T1000 (cell line): ENCODE measurements at places on chromosomes 6 and 20.

- DNase-seq: no peak
Measured at GRCh38 chr20:5674176-5674660, 76.0 kb upstream of the SHLD1 start.

DNA sequence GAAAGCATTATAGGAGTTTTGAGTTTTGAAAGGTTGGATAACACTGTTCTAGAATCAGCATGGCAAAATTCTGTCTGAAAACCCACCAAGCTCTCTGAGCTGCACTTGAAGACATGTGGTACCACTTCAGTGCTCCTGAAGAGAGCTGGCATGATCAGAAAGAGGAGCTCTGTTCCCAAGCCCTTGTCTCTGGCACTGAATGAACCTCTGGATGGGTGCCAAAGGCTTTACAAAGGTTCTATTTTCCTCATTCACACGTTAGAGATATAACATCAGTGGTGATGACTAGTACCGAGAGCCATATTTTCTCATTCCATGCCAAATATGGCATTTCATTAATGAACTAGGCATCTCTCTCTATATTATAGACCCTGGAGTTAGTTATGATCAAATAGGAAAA is 301.8 kb upstream of the ID4 start:
- DNase-seq: no peak

- no peak for DNase-seq
Measured at GRCh38 chr6:53309059-53309900, 39.5 kb downstream of the ELOVL5 start.

GRCh38 chr20:20317621-20318364 is 50.1 kb upstream of the INSM1 start:
- DNase-seq: no peak

GRCh38 chr6:130778946-130779657 is 48.1 kb upstream of the SMLR1 start:
- no peak for DNase-seq

- no peak for DNase-seq
Measured at GRCh38 chr6:20056350-20056992, 155.8 kb downstream of the MBOAT1 start.

DNA sequence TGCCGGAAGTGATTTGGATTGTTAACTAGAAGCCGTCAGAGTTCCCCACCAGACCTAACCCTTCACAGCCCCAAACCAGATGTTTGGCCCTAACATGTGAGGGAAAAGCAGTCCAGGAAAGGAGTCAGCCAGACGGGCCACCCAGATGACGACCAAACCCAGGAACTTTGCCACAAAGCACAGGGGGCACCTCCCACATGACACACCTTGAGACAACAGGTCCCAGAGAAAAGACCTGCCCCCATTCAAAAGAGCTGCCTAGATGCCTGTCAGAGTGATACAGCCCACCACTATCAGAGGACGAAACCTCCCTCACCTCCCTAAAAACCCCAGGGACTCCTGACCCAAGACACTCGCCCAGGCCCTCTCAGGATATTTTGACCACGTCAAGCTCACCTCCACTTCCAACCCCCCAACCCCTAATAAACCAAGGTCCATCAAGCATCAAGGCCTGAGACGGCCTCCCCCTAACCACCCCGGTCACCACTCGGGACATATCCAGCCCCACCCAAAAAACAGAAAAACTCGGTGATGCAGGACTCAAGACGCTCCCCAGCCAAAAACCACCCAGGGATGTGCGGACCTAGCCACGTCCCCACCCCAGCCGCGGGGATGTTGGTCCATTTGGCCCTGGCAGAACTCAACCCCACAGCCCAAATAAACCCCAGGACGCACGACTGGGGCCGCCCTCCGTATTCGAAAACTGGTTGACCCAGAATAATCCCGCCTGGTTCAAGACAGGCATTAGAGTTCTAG is 662 bp downstream of the ZNF343 start:
- no peak for DNase-seq

DNA sequence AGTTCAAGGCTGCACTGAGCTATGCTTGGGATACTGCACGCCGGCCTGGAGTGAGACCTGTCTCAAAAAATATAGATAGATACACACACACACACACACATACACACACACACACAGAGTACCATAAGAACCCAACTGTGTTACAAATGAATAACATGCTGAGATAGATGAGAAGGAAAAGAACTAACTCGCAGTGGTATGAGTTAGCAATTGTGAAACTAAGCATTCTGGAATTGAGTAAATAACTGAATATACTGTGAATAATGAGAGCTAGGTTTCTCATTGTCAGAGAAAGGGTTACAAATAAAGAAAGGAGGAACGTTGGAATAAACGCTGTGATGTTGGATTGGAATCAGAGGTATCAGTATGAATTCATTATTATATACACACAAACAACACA is 14.6 kb upstream of the FAXC start:
- no peak for DNase-seq

GRCh38 chr6:41161851-41162552 is 914 bp downstream of the TREM2 start:
- DNase-seq: no peak

DNA sequence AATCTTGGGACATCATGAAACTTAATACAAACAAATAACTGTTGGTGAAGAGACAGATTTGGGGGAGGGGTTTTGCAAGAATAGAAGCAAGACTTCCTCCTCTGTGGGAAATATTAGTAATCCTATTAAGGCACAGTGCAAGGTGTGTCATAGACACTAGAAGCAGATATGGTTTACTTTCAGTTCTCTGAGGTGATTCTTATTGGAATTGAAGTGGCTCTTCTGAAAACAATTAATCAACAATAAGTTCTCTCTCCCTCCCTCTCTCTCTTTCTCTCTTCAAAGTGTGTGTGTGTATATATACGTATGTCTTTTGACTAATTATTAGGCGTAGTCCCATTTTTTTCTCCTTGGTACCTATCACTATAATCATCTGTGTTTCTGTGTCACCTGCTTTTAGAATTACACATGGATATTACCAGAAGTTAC is 99.8 kb downstream of the HIVEP2 start:
- DNase-seq: no peak

GRCh38 chr20:24701027-24701426 is 231.6 kb downstream of the SYNDIG1 start:
- no peak for DNase-seq

- DNase-seq: no peak
Measured at GRCh38 chr6:26531897-26532296, 6.3 kb upstream of the HMGN4 start.

GRCh38 chr20:18754030-18754652 is 59.4 kb upstream of the SCP2D1 start:
- no peak for DNase-seq

DNA sequence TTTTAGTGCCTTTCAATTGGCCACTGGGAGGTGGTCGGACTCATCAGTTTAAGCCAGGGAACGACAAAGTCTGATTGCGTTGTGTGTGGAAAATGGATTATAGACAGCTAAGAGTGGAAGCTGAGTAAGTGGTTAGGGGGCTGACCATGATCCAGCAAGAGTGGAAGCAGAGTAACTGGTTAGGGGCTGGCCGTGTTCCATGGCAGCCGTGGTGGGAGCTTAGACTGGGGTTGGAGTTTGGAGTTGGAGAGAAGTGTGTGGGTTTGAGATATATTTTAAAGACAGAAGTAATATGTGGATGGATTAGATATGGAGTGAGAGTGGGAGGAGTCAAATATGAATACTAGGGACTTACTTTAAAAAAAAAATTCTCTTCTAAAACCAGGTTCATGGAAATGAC is 41.7 kb downstream of the LRRN4 start:
- DNase-seq: no peak

DNA sequence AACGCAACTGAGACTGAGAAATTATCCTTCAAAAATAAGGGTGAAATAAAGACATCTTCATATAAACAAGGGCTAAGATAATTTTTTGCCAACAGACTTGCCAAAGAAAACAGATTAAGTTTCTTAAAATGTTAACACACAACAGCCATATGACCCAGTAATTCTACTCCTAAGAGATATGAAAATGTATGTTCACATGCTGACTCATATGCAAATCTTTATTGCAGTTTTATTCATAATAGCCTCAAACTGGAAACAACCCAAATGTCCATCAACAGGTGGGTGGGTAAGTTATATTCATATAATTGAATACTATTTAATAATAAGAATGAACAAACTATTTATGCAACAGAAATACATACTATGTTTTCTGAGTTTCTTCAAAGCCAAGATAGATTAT is 140.1 kb downstream of the REV3L start:
- DNase-seq: no peak

DNA sequence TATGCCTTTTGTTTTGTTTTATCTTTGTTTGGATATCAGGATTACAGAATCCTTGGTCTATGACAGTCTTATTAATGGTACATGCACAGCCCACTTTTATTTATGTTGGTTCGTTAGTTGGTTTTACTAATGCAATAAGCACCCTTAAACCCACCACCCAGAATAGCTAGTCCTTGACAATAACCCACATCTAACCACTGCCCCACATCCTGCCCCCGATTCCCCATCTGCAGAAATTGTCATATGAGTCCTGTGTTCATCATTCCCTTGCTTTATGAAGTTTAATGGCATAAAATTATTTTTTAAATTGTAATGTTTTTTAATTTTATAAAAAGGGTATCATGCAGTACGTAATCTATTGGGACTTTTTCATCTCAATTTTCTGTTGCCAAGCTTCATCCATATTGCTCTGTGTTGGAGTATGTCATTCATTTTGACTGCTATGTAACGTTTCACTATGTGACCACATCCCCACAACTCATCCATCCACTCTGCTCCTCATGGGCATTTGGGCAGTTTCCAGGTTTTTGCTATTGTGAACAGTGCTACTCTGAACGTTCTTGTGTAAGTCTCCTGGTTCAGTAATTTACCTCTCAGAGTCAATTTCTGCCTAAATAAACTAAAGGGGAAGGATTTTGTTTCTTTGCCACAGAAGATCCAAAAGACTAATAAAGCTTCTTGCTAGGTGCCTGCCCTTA is 150.4 kb downstream of the MRPL14 start:
- no peak for DNase-seq

DNA sequence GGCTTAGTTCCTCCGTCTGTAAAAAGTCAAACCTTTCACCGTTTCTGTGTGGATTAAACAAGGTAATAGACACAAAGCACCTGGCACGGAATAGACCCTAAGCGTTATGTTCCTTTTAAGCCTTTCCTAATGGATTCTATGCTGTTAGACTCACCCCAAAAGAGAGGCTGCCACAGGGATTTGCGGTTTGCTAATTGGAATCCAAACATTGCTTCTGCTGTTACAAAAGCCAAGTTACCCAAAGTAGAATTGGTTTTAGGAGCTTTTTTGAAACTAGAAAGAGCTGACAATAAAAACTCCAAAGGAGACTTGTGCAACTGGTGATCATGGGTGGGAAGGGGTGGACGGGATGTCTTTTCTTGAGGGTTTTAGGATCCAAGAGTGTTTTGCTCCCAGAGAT is 178.0 kb downstream of the BMP7 start:
- no peak for DNase-seq

DNA sequence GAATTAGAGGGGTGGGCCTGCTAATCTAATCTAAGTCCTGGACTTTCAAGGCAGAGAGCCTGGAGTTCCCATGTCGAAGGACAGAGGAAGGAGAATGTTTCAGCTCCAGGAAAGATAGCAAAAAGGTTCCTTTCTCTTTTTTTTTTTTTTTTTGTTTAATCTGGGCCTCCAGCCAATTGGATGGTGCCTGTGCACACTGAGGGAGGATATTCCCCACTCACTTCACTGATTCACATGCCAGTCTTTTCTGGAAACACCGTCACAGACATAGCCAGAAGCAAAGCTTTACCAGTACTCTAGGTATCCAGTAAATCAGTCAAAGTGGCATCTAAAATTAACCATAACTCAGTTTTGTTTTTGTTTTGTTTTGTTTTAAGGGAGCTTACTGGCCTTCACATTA is 721.1 kb downstream of the TENT5A start:
- no peak for DNase-seq

DNA sequence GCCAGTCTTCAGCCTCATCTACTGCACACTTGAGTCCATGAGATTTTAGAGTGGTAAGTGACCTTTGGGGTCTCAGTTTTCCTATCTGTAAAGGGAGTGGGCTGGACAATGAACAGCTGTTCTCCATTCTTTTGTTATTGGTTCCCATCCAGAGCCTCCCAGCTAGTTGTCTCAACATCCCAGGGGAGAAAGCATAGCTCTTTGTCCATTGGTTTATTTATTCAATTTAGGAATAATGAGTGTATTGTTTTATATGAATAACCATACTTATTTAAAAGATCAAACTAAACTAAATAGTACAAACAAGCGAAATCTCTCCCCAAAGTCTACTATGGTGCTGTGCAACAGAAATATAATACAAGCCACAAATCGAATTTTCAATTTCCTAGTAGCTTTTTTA is 13.7 kb downstream of the PIGT start:
- no peak for DNase-seq

GRCh38 chr6:16450821-16451220 is 212.4 kb downstream of the GMPR start:
- no peak for DNase-seq

- DNase-seq: no peak
Measured at GRCh38 chr6:138857775-138858174, 61.9 kb downstream of the ECT2L start.

DNA sequence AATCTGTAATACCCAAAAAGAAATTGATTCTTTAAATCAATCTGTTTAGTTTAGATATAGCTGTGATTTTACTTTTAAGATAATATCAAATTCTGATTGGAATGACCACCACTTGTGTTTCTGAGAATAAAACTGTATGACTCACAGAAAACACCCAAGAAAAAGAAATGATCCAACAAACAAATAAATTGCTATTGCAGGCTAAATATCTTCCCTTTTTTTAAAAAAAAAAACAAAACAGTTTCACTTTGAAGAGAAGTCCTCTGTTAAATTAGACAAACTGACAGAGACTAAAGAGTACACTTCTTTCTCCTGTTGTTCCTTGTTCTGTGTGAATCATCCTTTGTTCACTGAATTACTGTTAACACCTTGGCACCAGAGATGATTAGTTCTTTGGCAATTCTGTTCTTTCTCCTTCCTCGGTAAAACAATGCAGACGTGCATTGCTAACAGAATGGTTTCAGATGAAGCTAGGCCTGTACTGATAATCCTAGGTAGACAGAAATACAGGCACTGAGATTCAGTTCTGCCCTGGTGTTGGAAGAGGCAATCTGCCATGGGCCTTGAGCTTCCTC is 895.2 kb upstream of the CITED2 start:
- DNase-seq: no peak

GRCh38 chr20:49894073-49894470 is 21.3 kb downstream of the SPATA2 start:
- DNase-seq: no peak

DNA sequence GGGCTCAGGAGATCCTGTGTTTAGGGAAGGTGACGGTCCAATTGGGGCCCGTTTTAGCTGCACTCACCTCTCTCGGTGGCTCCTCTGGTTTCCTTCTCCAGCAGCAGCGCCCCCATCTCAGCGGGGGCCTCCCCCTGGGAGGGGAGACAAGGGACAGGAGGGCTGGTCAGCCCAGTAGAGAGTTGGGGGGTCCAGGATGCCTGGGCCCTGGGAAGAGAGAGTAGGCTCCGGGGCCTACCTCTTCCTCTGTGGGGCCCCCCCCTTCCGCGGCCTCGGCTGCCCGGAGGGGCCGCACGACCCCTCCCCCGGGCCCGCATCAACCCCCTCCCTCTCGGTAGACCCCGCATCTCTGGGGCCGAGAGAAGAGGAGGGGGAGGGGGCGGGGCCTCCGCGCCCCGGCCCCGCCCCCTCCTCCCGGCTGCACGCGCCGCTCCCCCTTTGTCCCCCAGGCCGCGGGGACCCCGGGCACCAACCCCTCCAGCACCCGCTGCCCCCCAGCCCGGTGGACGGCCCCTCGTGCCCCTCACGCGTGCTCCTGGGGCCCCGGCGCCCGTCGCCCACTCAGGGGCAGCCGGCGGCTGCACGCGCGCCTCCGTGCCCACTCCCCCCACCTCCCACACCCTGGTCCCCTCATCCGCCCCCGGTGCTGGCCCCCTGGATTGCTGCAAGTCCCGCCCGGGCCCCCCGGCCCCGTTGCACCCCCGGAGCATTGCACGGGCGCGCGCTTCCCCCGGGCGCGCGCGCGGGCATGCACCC is 464 bp downstream of the EHMT2 start:
- no peak for DNase-seq
